ENCODE measurements at places on chromosomes 7 and 10.

GRCh38 chr10:46250481-46250880 lies 36.3 kb upstream of the ANTXRL start:
- DNase-seq: no peak

GRCh38 chr10:29280488-29280840 lies 8.4 kb upstream of the LYZL1 start:
- no peak for DNase-seq

GRCh38 chr7:141558544-141559183 lies 7.5 kb downstream of the AGK start:
- DNase-seq: peak; percentile 33

- DNase-seq: no peak
These were observed 117.5 kb upstream of the ANLN start for GRCh38 chr7:36272211-36272566.

DNA sequence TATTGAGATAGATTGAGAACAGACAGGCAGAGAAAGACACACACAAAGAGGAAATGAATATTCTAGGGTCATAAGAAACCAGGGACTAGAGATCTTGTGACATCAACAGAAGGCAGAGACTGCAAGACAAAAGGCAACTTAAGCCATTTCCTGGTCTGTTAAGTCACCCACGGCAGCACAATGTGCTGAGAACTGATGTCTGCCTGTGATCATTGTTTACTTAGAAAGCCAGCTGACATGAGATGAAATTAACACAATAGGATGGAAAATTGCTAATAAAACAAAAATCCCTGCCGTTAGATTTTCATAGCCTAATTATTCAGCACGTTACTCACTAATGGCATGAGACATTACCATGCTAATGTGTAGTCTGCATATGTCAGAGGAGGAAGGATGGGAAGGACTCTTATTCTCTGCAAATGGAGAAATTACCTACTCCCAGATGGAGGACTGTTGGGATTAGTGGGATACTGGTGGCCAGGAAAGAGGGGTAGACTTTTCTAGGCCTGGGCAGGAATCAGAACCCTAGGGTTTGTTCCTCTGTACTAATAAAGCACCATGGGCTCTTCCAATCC lies 191.3 kb upstream of the PODXL start:
- peak; percentile 5 for DNase-seq

GRCh38 chr10:62919776-62920175 lies 103.6 kb upstream of the EGR2 start:
- DNase-seq: no peak

DNA sequence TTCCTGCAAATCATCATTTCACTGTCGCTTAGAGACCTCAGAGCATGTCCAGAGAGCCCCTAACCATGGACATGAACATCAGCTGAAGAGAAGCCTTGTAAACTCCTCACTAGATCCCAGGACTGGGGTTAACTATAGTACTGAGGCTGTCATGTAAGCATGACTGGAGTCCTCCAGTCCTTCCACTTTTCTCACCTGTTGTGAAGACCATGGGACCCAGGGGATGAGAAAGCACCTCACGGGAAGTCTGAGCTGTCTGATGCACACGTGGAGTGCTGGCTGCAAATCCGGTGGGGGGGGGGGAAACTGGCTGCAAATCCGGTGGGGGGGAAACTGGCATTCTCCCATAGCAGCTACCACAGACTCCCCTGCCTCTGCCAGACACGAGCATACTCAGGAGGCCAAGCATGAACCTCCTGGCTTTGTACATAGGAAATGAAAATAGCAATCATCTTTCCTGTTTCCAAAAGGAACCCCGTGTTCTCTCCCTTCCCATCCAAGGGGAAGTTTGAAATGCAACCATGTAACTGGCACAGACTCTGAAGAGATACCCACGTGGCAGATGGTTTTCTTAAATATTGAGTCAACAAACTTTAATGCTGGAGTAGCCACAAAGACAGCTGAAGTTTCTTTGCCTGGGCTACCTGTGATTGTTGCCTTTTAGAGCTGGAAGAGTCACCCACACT lies 261.4 kb downstream of the ZMYND11 start:
- no peak for DNase-seq

DNA sequence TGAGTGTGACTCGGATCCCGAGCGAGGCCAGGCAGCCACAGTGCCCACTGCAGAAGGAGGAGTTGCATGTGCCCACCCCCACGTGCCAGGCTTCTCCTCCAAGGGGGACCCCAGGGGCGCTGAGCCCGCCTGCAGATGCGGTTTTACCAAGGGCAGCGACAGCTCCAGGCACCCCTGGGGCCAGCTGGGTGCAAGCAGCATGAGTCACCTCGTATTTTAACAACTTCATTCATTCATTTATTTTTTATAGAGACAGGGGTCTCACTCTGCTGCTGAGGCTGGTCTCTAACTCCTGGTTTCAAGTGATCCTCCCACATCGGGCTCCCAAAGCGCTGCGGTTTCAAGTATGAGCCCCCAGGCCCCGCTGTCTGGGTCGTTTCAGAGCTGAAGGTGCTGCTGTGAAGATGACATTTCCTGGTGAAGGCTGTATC lies 1.3 kb upstream of the FOXL3 start:
- DNase-seq: no peak

GRCh38 chr10:16984242-16984641 lies 145.4 kb downstream of the CUBN start:
- DNase-seq: no peak

DNA sequence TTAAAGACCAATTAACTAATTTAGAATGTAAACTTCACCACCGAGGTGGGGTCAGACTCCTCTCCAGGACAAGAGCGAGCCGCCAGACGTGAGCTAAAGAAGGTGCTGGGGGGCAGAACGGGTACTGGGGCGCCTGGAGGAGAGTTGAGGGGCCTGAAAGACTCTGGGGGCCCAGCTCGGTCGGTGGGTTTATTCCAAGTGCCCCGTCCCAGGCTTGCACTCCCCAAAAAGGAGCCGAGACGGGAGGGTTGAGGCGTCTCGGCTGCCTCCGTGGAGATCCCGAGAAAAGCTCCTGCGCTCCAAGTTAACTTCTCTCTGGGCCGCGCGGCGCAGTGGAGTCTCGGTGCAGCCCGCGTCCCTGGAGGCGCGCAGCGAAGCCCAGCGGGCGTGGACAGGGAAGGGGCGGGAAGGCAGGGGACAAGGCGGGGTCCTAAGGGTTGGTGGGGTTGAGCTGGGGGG lies 553.3 kb downstream of the TFEC start:
- DNase-seq: no peak

DNA sequence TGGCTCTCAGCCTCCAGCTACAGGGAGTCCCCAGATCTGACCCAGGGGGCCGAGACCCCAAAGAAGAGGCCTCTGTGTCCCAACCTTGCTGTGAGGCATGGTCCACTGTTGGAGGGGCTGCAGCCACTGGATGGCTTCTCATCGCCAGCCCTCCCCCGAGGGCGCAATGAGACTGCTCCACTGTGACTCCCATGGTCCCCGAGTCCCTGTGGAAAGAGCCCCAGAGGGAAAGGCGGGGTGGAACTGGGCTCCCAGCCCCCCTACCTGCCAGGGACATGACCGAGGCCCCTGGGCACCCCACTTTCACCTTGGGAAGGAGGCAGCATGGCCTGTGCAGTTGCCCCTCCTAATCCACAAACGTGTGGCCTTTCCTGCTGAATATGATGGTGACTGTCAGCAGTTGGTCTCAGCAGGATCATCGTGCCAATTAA lies 33.5 kb upstream of the RET start:
- DNase-seq: no peak

DNA sequence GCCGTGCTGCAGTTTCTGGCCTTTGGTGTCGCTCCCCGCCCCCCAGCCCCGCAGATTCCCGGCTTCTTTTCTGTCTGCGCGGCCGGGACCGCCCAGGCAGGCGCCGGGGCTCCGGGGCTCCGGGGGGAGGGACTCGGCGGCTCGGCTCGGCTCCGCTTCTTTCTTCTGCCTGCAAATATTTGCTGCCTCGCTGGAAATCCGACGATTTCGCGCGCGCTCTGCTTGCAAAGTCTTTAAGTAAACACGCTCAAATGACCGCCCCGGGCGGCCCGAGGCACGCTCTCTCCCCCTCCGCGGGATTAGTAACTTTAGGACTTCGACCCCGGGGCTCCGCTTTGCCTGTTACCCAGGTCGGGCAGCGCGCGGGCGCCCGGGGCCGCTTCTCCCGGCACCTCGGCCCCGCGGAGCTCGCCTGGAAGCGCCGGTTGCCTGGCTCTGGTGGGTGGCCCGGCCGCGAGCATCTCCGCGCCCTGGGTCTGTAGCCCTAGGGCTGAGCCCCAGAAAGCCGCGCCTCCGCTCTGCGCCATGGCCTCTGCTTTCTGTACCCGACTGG lies 3.9 kb upstream of the GATA3 start:
- DNase-seq: no peak

DNA sequence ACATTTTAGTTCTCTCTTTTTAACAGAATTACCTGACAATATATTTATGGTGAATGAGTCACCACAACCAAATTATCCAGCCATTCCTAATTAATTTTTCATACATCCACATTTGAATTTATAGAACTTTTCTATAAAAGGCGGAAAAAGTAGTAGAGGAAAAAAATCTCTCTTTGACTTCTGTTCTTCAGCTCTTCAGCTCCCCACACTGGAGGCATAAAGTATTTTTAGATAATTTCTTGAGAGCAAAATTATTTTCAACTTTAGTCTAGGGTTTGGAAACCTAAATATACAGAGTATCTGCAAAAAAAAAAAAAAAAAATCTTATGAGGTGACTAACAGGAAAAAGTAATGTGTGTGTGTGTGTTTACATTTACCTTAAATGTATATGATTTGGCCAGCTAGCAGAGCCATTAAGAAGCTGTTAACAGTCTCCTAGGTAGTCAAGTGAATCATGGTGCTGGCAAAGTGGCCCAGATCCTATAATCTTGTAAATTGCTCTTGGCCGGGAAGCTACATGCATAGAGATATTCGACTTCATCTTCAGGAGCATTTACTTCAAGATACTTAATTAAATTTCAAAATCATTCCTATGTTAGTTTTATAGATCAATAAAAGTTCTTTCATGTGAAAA lies 383.1 kb upstream of the STEAP1 start:
- no peak for DNase-seq

DNA sequence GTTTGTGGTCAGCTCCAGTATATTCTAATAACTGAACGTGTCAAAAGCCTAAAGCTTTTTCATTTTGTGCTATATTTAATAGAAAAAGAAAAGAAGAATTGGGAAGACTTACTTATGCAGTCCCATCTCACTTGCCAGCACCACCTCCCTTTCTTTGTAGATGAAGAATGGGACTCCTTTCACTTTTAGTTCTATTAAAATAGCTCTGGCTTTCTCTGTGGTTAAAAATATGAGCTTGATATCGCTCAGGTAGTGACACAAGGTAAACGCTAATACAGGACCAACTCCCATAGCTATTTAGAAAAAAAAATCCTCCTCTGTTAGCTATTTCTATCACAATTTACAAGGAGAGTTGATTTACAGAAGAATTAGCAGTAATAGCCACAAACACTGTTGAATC lies 176.8 kb downstream of the PDE1C start:
- DNase-seq: no peak

GRCh38 chr7:85529201-85529600 lies 342.3 kb upstream of the SEMA3D start:
- DNase-seq: no peak

DNA sequence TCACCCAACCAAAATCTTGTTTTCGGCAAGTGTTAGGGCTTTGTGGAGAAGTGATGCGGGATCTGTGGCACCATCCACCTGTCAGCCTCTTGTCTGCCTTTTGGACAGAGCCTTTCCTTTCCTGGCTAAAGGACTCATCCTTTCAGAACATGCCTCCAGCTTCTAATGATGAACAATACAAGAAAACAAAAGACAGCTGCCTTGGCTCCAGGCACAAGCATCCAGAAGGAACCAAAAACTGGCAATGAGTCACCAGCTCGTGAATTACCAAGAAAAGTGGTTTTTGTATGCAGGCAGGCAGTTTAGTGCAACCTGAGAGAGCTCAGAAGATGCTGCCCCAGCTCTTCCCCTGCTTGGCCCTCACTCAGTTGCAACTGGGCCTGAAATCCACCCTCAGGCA lies 84.6 kb upstream of the NAMPT start:
- peak; percentile 54 for DNase-seq

DNA sequence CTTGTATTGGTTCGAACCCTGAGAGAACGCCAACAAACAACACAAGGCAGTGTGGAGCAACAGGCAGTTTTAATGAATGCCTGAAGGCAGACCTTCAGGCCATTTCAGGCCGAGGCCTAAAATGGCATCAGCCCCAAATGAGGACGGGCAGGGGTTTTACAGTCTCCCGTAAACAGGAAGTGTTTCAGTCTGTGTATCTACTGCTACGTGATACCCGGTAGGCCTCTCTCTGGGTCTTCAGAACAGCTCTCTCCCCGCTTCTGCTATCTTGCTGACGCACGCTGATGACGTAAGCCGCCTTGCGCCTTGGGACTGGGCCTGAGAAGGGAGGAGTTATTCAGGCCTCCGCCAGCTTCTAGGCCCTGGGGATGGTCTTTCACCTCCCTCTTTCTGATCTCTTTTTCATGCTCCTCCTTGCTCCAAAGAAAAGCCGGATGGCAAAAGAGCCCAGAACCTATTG lies 67.7 kb downstream of the ST8SIA6 start:
- no peak for DNase-seq

Measured in inflammatory macrophage treated with lipopolysaccharide for 4 hours (primary cell).